ENCODE measurements at places on chromosomes 11 and 22.

GRCh38 chr11:58675334-58676155, 53.1 kb downstream of the CNTF start:
- peak; percentile 47 for DNase-seq

DNA sequence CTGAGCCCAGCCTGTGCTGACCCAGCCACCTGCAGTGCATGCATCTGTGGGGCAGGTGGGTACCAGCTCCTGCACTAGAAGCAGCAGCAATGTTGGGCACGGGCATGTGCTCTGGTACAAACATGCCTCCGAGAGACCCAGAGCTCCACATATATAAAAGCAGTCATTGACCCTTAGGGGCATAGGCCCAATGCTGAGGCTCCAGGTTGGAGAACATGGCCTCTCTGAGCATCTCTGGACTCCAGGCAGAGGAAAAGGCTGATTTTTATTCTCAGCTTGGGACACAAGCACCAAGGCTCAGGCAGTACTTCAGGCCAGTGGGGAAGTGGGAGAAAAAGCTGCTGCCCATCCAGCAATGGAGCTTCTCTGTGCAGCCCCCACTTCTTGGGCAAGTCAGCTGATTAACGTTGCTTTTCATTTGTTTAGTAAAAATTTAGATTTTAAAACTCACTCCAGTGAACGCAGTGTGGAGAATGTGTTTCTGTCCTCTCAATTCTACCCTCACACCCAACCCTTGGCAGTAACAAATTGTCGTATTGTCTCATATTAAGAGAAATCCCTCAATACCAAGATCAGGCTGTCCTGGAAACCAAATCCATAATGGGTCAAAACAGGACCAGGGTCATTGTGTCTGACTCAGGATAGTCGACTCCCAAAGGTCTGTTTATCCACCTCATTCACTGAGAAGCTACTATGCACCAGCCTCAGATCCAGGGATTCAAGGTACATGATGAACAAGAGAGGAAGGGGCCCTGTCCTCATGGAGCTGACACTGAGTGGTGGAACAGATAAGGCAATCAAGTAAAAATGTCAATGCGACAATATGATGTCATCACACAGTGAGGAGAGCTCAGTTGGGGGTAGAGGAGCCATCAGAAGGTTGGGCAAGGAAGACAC, 50.6 kb upstream of the TOP3B start:
- DNase-seq = no peak

- no peak for DNase-seq
Observed at GRCh38 chr22:40612291-40612751, 24.2 kb downstream of the MRTFA start.

DNA sequence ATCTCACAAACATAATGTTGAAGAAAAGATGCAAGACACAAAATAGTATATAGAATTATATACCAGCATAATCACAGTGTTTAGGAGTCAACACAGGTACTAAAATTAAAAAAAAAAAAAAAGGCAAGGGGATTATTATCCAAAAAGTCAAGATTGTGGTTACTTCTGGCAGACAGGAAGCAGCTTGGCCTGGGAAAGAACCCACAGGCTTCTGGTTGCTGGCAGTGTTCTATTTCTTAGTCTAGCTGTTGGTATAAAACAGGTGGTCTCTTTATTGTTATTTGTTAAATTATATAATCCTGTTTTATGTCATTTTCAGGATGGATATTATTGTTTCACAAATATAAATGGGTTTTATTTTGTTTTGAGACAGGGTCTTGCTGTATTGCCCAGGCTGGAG, 54.0 kb downstream of the C11orf58 start:
- no peak for DNase-seq

- DNase-seq = no peak
Observed at GRCh38 chr11:45885921-45886721, 670 bp downstream of the MAPK8IP1 start.

Measured in putamen (tissue), 1 donor.